ENCODE measurements at places on chromosomes 11 and 22.

GRCh38 chr22:20566420-20567260, 59.2 kb downstream of the MED15 start:
- no peak for DNase-seq

DNA sequence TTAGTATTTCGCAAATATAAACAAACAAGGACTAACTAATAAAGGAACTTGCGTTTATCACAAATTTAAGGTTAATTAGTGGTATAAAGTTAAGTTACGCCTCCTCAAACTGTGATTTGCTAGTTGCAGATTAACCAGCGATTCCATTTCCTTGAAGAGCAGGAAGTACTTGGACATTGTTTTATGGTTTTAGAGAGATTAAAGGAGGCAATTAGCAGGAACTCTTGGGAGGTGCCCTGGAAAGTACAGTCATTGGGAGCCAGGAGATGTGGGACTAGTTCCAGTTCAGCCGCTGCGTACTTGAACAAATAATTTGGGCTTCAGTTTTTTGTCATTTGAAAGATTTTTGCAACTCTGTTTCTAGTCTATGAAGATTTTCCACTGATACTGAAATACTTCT, 3.3 kb downstream of the FAM118B start:
- no peak for DNase-seq

DNA sequence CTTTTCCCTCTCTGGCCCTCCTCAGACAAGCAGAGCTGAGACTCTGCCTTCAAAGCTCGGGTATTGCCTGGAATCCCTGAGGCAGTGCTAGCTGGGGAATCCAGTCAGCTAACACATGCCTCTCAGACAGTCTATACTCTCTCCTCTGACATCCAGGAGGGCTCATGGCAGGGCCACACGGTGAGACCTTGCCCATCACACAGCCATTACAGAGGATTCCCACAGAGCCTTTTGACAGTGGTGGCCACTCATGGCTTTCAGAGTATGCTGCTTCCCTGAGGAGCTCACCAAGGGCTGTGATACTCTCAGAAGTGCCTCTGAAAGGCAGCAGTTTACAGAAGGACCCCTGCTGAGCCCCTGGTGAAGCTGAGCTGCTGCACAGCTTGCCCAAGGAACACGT, 165.3 kb downstream of the RRAS2 start:
- DNase-seq = no peak

DNA sequence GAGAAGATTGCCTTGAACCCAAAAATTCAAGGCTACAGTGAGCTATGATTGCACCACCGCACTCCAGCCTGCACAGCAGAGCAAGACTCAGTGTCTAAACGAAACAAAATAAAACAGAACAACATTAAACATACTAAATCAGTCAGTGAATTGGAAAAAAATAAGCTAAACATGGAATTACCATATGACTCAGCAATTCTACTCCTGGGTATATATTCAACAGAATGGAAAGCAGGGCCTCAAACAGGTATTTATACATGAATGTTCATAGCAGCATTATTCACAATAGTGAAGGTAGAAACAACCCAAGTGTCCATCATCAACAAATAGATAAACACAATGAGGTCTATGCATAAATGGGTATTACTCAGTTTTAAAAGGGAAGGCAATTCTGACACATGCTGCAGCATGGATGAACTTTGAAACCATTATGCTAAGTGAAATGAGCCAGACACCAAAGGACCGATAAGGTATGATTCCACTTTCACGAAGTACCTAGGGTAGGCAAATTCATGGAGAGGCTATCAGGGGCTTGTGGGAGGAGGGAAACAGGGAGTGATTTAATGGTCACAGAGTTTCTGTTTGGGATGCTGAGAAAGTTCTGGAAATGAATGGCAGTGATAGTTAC, 15.5 kb downstream of the NTM start:
- no peak for DNase-seq

DNA sequence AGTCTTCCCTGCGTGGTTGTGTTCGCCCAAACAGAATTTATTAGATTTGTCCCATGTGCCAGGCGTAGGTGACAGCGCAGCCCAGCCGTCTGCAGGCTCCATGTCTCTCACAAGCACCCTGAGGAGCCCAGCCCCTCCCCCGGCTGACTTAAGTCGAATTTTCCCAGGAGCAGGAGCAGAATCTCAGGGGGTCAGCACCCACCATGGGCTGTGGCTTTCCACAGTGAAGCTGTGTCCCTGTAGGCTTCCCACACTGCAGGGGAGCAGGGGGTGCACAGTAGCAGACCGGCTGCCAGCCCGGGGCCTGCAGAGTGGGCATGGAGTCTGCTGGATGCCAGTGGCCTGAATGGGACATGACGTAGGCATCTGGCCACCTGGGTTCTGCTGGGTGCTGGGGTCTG, 16.0 kb downstream of the PARVG start:
- DNase-seq = no peak

DNA sequence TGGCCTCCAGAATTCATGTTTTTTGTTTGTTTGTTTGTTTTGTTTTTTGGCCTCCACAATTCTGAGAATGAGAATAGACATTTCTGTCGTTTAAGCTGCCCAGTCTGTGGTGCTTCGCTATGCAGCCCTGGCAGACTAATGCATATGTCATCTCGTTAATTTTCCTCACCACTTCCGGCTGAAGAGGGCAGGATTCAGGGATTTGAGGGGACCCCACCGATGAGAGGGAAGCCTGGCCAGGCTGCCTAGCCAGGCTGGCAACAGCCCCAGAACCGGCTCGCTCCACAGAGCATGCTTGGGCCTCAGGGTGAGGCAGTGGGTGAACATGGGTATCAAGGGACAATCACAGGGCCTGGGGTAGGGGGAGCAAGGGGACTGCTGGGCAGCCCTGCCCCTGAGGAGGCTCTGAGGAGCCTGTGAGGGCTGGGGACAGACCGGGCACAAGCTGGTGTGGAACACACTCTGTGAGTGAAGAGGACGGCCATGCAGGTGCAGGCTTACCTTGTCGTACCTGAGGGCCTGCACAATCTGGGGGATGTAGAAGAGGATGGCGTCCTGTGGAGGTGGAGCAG, 47.8 kb upstream of the SERPIND1 start:
- no peak for DNase-seq

DNA sequence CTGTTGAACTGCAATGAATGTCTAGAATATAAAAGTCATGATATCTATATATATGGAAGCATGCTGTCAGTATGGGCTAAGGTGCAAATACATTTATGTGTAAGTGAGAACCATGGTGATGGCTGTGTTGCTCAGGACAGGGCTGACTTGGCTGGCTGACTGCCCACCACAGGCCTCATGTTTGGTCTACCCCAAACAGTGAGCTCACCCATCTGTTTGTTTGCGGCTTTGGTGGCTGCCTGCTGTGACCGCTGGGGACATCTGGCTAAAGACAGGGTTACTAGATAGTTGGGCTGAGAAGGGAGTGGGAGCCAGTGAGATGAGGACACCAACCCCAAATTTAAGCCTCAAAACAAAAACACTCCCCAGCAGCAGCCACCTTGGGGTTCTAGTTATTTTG, 6.3 kb downstream of the CD44 start:
- peak; percentile 62 for DNase-seq

DNA sequence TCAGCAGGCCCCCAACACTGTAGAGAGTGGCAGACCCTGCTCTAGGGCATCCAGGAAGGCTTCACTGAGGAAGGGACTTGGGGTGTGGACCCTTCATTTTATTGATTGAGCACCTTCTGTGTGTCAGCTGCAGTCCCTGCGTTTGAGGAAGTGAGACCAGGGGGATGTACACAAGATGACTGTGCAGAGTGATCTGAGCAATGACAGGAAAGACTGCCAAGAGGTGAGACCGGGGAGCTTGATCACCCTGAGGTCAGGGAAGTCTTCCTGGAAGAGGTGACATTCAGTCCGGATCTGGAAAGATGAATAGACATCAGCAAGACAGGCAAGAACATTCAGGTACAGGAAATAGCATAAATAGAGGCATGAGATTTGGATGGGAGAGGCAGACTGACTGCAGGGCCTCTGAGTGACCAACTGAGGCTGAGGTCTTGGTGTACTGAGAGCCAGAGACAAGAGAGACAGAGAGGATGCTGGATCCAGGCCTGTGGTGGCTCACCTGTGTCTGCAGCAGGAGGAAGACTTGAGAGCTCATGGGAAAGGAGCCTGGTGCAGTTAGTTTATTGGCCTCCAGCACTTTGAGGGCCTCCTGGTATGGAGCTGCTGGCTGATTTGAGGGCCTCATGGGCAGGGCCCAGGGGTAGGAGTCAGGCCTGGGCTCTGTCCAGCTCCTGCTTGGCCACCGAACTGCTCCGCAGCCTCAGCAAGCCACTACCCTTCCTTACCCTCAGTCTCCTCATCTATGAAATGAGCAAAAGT, 5.2 kb downstream of the DGAT2 start:
- peak; percentile 90 for DNase-seq

DNA sequence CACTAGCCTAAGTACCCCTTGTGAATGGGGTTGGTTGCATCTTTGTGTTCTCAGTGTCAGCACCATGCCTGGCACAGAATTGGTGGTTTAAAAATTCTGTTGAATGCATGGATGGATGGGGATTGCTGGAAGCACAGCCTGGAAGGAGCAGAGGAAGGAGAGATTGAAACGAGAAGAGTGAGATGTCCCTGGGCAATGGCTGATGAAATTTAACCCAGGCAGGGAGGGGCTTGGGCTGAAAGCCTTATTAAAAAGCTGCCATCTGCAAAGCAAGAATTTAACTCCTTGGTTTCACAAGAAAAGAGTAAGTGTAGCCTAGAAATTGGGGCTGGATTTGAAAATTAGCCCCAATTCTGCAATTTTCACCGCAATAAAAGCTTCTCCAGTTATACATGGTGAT, 126.7 kb downstream of the TEAD1 start:
- DNase-seq = no peak

- DNase-seq = peak; percentile 80
These were observed 134.5 kb upstream of the NAV2 start for GRCh38 chr11:19577976-19578619.

GRCh38 chr22:32814285-32814860, 12.9 kb downstream of the TIMP3 start:
- DNase-seq = no peak

- no peak for DNase-seq
These were observed 7.8 kb upstream of the MS4A8 start for GRCh38 chr11:60691661-60692060.

GRCh38 chr11:115722711-115723110, 218.5 kb upstream of the CADM1 start:
- DNase-seq = no peak

DNA sequence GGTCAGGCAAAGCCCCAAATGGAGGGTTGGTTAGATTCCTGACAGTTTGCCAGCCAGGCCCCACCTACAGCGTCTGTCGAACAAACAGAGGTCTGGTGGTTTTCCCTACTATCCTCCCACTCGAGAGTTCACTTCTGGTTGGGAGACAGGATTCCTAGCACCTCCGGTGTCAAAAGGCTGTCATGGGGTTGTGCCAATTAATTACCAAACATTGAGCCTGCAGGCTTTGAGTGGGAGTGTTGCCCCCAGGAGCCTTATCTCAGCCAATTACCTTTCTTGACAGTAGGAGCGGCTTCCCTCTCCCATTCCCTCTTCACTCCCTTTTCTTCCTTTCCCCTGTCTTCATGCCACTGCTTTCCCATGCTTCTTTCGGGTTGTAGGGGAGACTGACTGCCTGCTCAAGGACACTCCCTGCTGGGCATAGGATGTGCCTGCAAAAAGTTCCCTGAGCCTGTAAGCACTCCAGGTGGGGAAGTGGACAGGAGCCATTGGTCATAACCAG, 4.7 kb upstream of the TTC36 start:
- DNase-seq = peak; percentile 8

- DNase-seq = no peak
These were observed 84.4 kb downstream of the GALNT18 start for GRCh38 chr11:11537372-11537771.

DNA sequence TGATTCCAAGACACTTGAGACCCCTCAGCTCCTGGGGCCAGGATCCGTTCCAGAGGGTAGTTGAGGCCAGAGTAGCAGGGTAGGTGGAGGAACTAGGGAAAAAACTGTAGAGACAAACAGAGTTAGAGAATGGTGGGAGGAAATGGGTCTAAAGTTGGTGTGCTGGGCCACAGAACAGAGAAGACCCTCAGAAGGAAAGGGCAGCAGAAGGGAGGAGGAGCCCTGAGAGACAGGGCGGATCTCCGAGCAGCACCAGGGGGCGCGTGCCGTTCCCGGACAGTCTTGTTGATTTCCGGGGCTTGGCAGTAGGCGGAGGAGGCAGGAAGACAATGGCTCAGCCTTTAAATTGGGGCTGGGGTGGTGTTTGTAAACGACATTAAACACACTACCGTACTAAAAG, 2.4 kb upstream of the CECR2 start:
- DNase-seq = no peak

- DNase-seq = no peak
These were observed 36.5 kb upstream of the CSNK1E start for GRCh38 chr22:38353701-38354100.

- DNase-seq = peak; percentile 87
These were observed 27.8 kb upstream of the ZNRF3 start for GRCh38 chr22:28855355-28856094.

DNA sequence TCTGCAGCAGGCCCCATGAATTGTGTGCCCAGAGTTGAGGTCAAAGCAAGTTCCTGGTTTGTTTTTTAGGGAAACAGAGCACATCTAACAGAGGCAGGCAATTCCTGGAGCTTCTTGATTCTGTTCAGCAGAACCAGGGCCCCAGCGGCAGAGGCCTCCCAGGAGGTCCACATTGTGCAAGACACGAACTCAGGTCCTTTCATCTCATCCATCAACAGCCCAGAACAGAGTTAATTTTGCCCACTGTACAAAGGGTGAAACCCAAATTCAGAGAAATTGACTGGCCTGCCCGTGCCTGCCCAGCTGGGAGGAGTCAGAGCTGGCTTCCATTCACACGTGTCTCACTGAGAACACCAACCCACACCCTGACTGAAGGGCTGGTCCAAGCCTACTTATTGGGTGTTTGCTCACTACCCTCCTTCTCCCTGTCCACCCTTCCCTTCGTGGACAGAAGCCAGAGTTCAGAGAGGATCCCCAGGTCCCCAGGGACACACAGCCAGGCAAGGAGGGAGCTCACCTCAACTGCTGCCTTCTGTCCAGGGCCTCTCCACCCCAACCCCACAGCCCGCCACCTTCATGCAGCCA, 607.1 kb downstream of the TBC1D22A start:
- no peak for DNase-seq

GRCh38 chr11:116579031-116579653, 193.6 kb downstream of the BUD13 start:
- no peak for DNase-seq

DNA sequence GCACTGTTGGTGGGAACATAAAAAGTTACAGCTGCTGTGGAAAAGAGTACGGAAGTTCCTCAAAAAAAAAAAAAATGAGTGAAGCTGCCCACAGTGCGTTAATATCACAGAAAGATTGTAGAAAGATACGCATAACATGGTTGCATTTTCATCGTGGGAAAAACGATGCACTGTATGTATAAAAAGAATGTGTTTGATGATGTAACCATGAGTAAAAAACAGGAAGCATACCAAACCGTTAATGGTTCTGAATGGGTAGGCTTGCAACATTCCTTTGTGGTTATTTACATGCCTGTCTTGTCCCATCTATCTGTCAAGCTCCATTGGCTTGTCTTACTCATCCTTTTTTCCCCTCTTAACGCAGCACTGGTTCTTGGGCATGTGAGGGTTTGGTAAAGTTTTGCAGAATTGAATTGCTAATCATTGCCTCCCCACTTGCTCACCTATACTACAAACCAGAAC, 33.8 kb upstream of the DKK3 start:
- no peak for DNase-seq

All from common myeloid progenitor, CD34-positive (primary cell).